ENCODE measurements at places on chromosomes 16 and 17. TPM values are rescaled to one million over a fixed set of nuclear protein-coding genes. Genes with fewer than 3 reads are reported as not detected.

GRCh38 chr17:72466199-72466598 lies 345.4 kb downstream of the SOX9 start:
- H3K36me3 ChIP-seq = no peaks in the 10 kb centered on the region
- H3K27me3 ChIP-seq = peaks cover 5% of the 10 kb centered on the region
- no peak overlapping the region for H3K4me3 ChIP-seq
- DNase-seq = no peak

DNA sequence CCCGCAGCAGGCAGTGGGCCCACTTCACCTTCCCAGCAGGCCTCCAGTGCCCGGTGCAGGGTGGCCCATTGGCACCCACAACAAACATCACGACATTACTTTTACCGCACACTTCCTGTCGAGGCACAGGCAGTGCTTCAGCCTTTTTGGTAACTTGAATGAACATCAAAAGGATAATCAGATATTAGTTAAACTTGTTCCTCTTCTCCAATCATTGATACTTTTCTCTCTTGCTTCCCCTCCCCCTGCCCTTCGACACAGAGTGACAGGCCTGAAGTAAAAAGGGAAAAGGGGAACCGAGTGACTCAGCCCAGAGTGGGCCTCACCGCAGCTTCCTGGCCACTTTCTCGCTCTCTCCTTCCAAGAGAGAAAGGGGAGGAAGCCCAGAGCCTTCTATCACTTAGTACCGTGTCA lies 507.0 kb downstream of the MAF start:
- peak; percentile 30 for DNase-seq
- H3K36me3 ChIP-seq = no peaks in the 10 kb centered on the region
- no peak overlapping the region for H3K4me3 ChIP-seq
- H3K27me3 ChIP-seq = no peaks in the 10 kb centered on the region

DNA sequence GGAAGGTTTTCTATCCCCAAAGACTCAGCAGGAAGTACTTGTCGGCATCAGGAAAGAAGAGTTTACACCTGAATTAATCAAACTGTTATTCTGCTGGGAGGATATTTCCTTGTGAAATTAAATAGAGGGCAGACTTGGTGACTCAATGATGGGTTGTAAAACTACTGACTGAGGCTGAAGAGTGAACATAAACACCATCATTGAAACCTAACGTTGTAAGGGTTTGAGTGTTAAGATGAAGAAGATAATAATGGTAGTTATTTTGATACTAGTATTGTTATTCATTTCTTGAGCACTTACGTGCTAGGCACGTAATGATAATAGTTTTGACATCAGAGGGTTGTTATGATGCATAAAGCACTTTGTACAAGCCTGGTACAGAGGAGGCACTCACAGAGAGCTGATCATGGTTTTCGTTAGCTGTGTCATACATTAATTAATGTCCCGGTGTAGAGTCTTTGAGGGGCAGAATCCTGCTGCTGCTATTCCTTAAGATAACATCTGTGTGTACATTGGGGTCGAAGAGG lies 64.2 kb upstream of the CACNG3 start:
- peaks cover 43% of the 10 kb centered on the region for H3K36me3 ChIP-seq
- H3K27me3 ChIP-seq = no peaks in the 10 kb centered on the region
- DNase-seq = no peak
- no peak overlapping the region for H3K27ac ChIP-seq

- H3K27me3 ChIP-seq = peaks cover 3% of the 10 kb centered on the region
- H3K4me1 ChIP-seq = no peaks in the 10 kb centered on the region
- no peak for DNase-seq
- H3K36me3 ChIP-seq = no peaks in the 10 kb centered on the region
- no peak overlapping the region for H3K27ac ChIP-seq
- no peak overlapping the region for H3K4me3 ChIP-seq
Observed at GRCh38 chr16:6482696-6483468, 849.8 kb upstream of the RBFOX1 start.

- no peaks in the 10 kb centered on the region for H3K27me3 ChIP-seq
- H3K36me3 ChIP-seq = no peaks in the 10 kb centered on the region
- no peaks in the 10 kb centered on the region for H3K4me1 ChIP-seq
- DNase-seq = no peak
- H3K4me3 ChIP-seq = no peak overlapping the region
Observed at GRCh38 chr17:12231355-12231682, 210.6 kb downstream of the MAP2K4 start.

DNA sequence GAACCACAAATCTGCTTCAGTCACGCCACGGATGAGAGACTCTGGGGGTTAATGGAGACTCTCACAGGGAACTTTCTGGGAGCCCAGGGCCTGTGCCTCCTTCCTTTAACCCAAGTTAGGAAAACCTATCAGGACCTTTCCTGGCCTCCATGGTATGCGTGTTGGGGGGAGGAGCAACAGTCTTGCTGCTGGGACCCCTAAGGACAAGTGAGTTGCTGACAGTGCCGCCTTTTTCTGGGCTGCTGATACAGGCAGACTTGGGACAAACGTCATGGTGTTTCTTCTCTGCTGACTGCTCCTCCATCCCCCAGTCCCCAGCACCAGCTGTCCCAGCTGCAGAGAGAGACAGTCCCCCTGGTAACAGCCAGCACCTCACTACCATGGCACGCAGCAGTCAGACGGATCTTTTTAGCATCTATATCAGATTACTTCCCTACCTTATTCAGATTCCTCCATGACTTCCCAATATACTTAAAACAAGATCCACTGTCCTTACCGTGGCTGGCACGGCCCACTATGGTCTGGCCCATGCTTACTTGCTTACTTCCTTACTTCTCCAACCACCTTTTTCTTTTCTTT lies 6.5 kb downstream of the DPEP2NB start:
- no peaks in the 10 kb centered on the region for H3K27me3 ChIP-seq
- no peak overlapping the region for H3K27ac ChIP-seq
- no peak overlapping the region for H3K4me3 ChIP-seq
- peaks cover 41% of the 10 kb centered on the region for H3K4me1 ChIP-seq

GRCh38 chr17:41178341-41178740 lies 320 bp upstream of the KRTAP4-2 start:
- H3K27me3 ChIP-seq = no peaks in the 10 kb centered on the region
- no peaks in the 10 kb centered on the region for H3K36me3 ChIP-seq
- H3K4me1 ChIP-seq = no peaks in the 10 kb centered on the region
- H3K4me3 ChIP-seq = no peak overlapping the region

DNA sequence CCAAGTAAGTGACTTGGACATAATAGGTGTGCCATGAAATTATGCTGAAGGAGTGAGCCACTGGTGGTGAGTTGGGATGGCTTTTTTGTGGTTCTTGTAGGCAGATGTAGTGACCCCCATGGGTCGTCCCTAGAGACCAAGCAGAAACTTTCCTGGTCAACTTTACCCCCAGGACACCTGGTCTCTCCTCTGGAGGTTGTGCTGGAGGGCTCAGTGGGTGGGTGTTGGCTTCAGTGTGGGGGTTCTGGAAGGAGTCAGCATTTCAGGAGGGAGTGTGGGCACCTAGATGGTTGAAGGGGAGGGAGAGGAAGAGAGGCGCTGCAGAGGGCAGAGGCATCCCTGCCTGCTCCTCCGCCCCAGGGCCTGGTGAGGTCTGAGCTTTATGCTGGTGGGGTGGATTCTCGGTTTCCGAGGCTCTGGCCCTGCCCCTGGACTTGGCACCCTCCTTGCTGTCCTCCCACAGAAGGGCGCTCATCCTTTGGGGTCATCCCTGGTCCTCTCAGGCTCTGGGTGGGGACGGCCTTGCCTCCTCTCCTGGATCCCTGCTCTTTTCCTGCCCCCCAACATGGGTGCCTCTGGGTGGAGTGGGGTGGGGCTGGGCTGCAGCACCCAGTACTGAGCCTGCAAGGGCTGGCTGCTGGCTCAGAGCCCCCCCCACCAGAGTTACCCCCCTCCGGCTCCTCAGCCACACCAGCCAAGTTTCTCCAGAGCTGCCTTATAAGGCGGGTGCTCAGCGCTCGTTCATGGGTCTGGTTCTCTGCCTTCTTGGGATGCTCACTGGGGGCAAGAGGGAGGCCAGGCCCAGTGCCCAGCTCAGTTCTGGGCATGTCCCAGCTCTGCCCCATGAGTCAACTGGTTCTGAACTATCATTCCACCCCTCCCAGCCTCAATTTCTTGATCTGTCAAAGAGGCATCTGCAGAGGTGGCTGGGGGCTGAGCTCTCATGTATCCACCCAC lies 266.8 kb downstream of the SEC14L1 start:
- no peak for DNase-seq
- H3K4me3 ChIP-seq = peak overlapping the region; percentile 3
- H3K27ac ChIP-seq = peak overlapping the region; percentile 92
- H3K36me3 ChIP-seq = peaks cover 25% of the 10 kb centered on the region
- no peaks in the 10 kb centered on the region for H3K27me3 ChIP-seq

DNA sequence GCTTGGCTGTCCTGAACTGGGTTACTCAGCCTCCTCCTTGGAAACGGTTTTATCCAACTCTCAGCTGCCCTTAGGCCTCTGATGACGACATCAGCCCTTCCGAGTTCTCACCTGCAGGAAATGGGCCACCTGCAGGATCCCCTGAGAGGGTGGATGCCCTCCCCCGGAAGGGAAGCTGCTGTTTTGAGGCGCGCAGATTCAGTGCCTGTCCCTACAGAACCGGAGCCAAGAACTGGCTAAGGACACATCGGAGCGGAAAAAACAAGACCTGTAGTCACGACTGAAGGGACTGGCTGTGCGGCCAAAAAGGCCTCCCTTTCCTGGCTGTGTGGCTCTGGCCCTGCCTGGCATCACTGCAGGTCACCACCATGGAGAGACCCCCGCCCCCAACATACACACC lies 11.7 kb upstream of the C16orf95 start:
- DNase-seq = no peak
- H3K27ac ChIP-seq = no peak overlapping the region
- H3K4me1 ChIP-seq = peaks cover 6% of the 10 kb centered on the region
- peaks cover 49% of the 10 kb centered on the region for H3K36me3 ChIP-seq

GRCh38 chr16:14300705-14301168 lies 229.6 kb downstream of the MRTFB start:
- H3K4me1 ChIP-seq = peaks cover 20% of the 10 kb centered on the region
- H3K4me3 ChIP-seq = no peak overlapping the region
- H3K27ac ChIP-seq = no peak overlapping the region
- no peak for DNase-seq
- H3K36me3 ChIP-seq = no peaks in the 10 kb centered on the region

GRCh38 chr17:35645923-35646322 lies 58.8 kb downstream of the AP2B1 start:
- H3K36me3 ChIP-seq = peaks cover 61% of the 10 kb centered on the region
- DNase-seq = no peak
- no peak overlapping the region for H3K27ac ChIP-seq
- H3K4me3 ChIP-seq = no peak overlapping the region

DNA sequence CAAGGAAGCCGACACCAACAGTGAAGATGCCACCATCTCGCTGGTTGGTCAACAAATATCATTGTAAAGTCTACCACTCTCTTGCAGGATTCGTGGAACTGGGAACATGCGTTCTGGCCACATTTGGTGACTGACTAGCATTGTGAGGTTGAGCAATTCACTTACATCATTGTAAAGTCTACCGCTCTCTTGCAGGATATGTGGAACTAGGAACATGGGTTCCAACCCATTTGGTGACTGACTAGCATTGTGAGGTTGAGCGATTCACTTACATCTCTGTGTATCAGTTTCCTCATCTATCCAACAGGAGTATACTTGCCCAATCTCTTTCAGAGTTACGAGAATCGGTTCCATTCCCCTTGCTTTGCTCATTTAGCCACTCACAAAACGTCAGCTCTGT lies 42.6 kb upstream of the RPH3AL start:
- peaks cover 4% of the 10 kb centered on the region for H3K4me1 ChIP-seq
- DNase-seq = no peak

- no peak for DNase-seq
- H3K27me3 ChIP-seq = no peaks in the 10 kb centered on the region
- peak overlapping the region; percentile 85 for H3K27ac ChIP-seq
- H3K36me3 ChIP-seq = peaks cover 33% of the 10 kb centered on the region
Observed at GRCh38 chr17:45310380-45311324, 6.2 kb downstream of the MAP3K14 start.

- H3K4me3 ChIP-seq = no peak overlapping the region
- no peaks in the 10 kb centered on the region for H3K4me1 ChIP-seq
- peaks cover 16% of the 10 kb centered on the region for H3K27me3 ChIP-seq
Observed at GRCh38 chr17:50642071-50642721, 7.5 kb downstream of the ABCC3 start.

DNA sequence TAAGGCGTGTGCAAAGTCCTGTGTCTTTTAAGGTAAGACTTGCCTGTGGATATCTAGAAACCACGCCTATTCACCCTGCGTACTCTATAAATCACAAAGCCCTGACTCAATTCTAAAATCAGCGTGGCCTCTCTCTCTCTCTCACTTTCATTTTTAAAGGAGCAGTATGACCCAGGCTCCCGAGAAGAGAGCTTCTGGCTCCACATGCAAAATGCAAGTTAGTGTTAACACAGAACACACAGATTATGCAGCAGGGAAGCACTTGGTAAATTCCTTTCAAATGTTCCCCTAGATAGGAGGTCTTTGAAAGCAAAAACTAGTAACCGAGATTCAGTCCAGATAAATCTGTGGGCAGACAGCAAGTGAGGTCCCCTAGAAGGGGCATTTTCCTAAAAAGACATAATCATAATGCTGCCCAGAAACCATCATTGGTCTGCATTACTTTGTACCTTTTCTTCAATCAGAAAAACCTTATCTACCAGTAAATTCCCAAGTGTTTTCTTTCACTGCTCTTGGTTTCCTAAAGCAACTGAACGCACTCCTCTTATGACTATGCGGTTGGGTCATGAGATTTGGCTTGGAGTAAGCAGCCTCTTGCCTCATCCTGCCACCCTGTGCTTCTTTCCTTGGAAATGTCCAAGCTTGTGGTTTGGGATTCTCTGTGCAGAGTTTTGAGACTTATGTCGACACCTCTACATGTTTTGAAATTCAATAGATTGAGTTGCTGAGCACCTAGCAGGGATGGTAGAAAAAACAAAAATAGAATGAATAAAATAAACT lies 31.7 kb upstream of the KCNJ2 start:
- no peak for DNase-seq
- H3K4me3 ChIP-seq = peak overlapping the region; percentile 15
- H3K27me3 ChIP-seq = no peaks in the 10 kb centered on the region
- H3K36me3 ChIP-seq = no peaks in the 10 kb centered on the region

DNA sequence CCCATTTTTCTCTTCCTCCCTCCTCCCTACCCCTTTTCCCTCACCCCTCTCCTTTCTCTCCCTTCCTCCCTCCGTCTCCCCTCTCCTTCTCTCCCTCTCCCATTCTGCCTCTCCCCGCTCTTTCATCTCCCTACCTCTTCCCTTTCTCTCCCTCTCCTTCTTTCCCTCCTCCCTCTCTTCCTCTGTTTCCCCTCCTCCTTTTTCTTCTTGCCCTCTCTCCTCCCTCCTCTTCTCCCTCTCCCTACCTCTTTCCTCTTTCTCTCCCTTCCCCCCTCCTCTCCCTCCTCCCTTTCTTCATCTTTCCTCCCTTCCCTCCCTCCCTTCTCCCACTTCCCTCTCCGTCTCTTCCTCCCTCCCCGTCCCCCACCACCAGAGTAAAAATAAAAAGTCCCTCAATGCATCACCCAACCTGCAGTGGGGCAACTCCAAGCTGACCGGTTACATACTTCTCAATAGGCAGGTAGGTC lies 10.4 kb downstream of the CHD9NB start:
- H3K36me3 ChIP-seq = no peaks in the 10 kb centered on the region
- H3K27ac ChIP-seq = no peak overlapping the region
- no peak for DNase-seq
- H3K4me1 ChIP-seq = no peaks in the 10 kb centered on the region
- H3K4me3 ChIP-seq = no peak overlapping the region
- H3K27me3 ChIP-seq = no peaks in the 10 kb centered on the region

- no peaks in the 10 kb centered on the region for H3K36me3 ChIP-seq
- H3K4me3 ChIP-seq = no peak overlapping the region
- DNase-seq = no peak
Observed at GRCh38 chr16:4933871-4934395, 3.0 kb downstream of the PPL start.

GRCh38 chr17:51869387-51869786 lies 289.1 kb downstream of the CA10 start:
- no peak for DNase-seq
- no peak overlapping the region for H3K27ac ChIP-seq
- H3K4me1 ChIP-seq = no peaks in the 10 kb centered on the region
- peaks cover 3% of the 10 kb centered on the region for H3K27me3 ChIP-seq
- H3K4me3 ChIP-seq = no peak overlapping the region

Gene CBX8
- total RNA-seq = 6.5 TPM

Gene B4GALNT2
- 0.16 TPM for total RNA-seq

Gene SP2
- total RNA-seq = 19.9 TPM

Gene FOXC2
- total RNA-seq = 0.19 TPM
